ENCODE measurements at places on chromosomes 1 and 21.

DNA sequence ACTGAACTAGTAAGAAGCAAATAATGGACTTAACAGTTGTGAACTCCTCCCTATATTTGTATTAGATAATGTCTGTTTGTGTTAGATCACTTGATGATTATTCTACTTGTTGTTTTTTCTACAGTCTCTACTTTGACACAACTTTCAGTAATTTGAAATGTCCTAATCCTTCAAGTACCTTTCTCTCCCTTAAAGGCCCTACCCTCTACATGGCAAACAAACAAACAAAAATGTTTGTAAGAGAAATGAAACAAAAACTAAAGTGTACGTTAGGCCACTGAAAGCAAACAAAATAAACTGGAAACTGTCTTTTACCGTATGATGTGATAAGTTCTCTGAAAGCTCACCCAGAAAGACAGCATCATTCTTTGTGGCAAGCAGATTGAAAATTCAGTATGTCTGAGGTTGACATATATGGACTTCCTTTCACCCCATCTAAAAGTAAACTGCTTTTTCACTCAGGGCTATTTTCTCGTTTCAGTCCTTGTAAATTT, 255.9 kb upstream of the SNX7 start:
- DNase-seq = no peak

- no peak for DNase-seq
These were observed 25.9 kb upstream of the PEF1 start for GRCh38 chr1:31670593-31670964.

GRCh38 chr21:35220301-35220700, 171.2 kb upstream of the RUNX1 start:
- no peak for DNase-seq

DNA sequence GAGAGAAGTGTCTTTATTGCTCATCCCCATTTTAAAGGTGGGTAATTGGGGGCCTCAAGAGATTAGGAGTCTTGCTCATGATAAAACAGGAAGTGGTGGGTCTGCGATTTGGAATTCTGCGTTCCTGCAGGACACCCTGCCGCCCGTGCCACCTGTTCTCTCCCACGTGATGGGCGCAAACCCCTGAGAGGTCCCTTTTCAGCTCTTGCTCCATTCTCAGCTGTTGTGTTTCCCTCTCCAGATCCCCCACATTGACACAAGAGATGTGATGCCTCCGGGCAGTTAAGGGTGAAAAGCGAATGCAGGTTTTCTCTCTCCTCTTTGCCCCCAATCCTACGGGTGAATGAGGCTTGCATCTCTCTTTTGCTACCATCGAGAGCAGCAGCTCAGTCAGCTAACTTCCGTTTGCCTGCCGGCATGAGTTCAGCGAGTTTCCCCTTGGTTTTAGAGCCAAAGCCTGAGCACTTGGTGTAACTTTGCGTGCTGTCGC, 57.5 kb downstream of the KIF26B start:
- no peak for DNase-seq

- DNase-seq = no peak
These were observed 570.1 kb upstream of the CXADR start for GRCh38 chr21:16942703-16943102.

DNA sequence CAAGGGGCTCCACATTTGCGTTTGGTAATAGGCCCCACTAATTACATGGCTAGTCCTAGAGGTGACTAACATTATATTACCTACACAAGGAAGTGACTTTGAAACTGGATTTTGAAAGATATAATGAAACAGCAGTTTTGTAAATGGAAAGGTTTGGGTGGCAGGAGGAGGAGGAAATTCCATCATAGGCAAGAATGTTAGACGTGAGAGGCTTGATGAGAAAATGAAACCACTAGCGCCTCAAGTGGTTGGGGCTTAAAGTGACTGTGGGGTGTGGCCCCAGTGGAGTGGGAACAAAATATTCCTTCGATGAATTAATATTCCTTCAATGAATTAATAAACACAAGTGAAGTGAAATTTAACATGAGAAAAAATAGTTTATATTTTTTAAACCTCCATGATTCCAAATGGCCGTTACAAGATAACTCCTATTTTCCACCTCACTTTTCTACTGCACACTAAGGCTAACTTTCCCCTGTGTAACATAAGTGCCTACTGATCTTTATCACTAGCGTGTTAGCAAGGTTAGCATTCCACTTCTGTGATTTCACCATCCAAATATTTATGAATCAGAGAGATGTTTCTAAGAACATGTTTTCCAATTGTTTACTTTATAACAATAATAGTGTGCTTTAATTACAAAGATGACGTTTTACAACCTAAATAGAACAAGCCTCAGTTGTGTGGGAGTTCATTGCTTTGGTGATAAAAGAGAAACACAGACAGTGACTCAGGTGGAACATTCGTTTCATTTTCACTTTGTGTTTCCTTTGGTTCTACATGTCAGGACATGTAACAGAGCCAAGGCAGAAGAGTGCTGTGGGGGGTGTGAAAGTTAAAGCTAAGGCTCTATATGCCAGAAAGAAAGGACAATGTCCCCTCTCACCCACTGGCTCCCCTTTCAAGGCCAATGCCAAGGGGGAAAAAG, 12.5 kb upstream of the ATF3 start:
- DNase-seq = no peak

- no peak for DNase-seq
These were observed 14.1 kb upstream of the ATP1A4 start for GRCh38 chr1:160137216-160137862.

DNA sequence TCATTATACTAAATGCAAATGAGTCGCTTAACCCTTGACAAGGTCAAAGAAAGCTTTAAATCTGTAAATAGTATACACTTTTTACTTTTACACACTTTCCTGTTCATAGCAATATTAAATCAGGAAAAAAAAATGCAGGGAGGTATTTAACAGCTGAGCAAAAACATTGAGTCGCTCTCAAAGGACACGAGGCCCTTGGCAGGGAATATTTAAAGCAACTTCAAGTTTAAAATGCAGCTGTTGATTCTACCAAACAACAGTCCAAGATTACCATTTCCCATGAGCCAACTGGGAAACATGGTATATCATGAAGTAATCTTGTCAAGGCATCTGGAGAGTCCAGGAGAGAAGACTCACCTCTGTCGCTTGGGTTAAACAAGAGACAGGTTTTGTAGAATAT, 62.7 kb downstream of the CAPN2 start:
- DNase-seq = no peak

DNA sequence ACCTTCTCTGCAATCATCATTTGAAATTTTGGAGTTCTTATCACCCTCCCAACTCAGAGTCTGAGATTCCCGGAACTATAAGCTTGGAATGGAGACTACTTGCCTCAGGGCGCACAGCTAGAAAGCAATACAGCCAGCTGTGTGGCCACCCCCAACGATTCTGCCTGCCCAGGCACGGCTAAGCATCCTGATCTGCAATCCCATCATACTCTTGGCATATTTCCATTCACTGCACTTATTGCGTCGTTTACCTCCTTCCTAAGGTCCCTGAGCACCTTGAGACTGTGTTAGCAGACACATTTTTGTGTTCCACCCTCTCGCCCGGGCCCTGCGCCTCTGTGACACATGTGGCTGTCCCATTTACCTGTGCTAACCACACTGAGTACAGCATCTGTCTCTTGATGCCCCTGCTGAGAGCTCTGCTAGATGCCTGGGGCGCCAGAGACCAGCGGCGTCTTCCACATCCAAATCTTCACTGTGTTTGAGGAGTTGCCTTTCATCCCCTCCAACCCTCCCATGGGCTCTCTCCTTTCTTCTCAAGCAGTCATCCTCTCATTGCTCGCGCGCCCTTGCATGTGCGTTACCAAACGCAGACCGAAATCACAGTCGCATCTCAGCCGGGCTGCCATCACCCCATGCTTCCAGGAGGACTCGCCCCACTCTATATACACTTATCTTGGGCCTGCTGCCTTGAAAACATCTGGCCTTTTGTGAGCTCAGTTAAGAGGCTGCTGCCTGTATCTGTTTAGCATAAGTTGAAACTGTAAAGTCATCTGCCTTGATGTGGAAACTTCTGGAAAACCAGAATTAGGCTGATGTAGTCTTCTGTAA, 3.5 kb upstream of the CLDN19 start:
- no peak for DNase-seq

DNA sequence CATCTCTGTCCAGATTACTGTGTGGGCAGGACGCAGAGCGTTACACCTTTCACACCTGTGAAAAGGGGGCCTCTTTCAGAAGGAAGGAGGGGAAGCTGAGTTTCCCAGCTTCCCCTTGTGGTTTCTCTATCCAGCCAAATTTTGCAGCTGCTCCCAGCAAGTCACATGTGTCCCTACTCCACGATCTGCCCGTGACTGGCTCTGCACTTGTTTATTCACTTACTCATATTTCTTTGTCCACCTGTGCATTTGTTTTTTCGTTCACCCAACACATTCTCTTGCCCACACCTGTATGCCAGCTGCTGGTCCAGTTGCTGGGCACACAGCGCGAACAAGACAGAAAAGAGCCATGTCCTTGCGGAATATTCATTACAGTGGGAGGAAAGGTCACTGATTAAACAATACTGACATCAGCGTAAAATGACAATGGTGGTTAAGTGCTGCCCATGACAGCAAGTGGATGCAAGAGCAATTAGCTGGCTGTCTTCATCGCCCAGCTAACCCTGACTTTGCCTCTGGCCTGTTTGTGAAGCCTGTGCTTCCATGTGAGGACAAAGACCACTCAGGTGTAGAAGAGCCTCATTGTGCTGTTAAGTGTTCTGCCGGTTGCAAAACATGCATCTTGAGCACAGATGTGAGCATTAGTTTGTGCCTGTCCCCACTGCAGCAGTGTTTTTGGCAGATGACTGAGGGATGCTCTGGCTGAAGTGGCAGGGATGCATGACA, 28.6 kb upstream of the NEK2 start:
- DNase-seq = peak; percentile 21

- DNase-seq = no peak
These were observed 1.7 kb downstream of the IGFN1 start for GRCh38 chr1:201192261-201192788.

GRCh38 chr1:67723620-67724019, 38.6 kb downstream of the GADD45A start:
- DNase-seq = no peak

- DNase-seq = no peak
These were observed 17.2 kb upstream of the MRPS14 start for GRCh38 chr1:175040324-175040879.

- DNase-seq = no peak
These were observed 43.1 kb upstream of the CTBS start for GRCh38 chr1:84617349-84617748.

- DNase-seq = no peak
These were observed 5.2 kb upstream of the VSIG8 start for GRCh38 chr1:159867664-159868026.

- DNase-seq = no peak
These were observed 7.4 kb downstream of the WDR77 start for GRCh38 chr1:111441573-111442192.

GRCh38 chr1:181090641-181091126, 2.2 kb downstream of the IER5 start:
- DNase-seq = no peak

DNA sequence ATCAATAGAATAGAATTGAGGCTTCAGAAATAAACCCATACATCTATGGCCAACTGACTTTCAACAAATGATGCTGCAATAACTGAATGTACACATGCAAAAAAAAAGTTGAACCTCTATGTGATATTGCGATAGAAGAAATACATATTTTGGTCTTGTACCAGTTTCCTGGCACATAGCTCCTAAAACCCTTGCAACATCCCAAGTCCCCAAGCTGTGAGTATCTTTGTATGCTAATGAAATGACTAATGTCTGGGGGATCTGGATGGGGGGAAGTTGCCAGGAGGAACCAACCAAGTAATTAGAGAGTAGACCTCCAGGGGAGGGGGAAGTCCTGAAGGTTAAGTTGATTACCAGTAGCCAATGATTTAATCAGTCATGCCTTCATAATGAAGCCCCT, 24.4 kb downstream of the BLZF1 start:
- DNase-seq = no peak

DNA sequence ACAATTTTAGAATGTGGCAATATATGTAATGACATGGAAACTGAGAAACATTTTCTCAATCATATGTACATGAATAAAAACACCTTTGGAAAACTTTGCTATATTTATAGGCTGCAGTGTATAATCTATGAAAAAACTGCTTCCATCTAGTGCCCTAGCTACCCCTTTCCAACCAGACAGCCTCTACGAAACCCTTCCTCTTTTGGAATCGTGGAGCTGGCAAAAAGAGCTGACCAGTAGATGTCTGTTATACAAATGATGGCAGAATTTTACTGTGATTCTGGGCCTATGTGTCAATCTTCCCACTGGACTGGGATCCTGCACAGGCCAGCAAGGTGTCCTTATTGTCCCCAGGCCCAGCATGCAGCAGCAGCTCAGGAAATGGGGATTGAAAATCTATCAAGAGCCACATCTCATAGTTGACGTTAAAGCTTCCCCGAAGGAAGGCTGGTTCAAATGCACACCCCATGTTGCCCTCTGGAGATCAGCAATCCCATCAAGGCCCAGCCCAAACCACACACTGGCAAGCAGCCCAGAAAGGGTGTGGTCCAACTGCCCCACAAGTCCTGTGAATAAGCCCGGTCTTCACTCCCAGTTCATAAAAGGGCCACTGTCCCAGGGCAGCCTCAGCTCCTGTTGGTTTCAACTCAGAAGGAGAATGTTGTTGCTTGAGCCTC, 8.8 kb upstream of the FAM20B start:
- peak; percentile 62 for DNase-seq

DNA sequence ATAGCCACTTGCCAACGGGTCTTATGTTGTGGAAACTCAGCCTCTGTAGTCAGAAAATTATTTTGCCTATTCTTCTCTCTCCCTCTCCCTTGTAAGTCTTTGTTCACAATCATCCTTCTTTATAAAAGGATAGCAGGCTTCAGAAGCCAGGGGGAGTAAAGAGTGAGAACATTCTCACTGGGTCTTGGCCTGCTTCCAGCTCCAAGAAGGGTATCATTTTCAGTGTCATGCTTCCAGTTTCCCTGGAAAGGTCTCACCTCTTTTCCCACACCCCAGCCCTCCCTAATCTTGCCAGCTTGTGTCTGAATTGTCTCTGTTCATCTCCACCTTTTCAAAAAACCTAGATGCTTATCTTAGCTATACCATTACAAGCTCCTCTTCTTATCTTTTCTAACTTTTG, 346.2 kb upstream of the LRRC7 start:
- DNase-seq = no peak

GRCh38 chr1:94463056-94463764, 45.0 kb downstream of the ABCD3 start:
- DNase-seq = no peak

- DNase-seq = no peak
These were observed 27.5 kb upstream of the ROR1 start for GRCh38 chr1:63746129-63746864.
